Large intestine (tissue), 12 donors: ENCODE measurements at places on chromosomes 6 and 20.
A peak's percentile ranks its signal among the peaks of the same experiment; 100 is the strongest.

DNA sequence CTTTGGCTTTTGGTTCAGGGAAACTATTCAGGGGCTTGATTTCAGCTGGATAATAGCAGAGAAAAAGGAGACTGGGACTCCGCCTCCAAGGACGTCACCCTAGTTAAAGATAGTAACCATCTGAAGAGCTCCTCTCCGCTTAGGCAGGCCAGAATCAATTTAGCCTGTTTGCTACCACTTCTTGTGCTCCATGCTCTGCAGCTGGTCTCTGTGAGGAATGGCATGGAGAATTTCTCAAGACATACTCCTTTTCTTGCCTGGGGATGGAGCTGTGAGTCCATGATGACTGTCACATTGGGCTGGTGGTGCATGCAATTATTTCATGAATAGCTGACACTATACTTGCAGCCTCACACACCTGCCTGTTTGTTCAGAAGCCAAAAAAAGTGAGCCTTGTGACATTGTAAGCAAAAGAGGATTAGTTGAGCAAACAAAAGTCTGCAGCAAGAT, 61.4 kb downstream of the TXLNB start:
- no peak overlapping the region for H3K4me3 ChIP-seq
- no peaks in the 10 kb centered on the region for H3K36me3 ChIP-seq
- no peaks in the 10 kb centered on the region for H3K27me3 ChIP-seq

- peak overlapping the region; percentile 52 for H3K4me3 ChIP-seq
- peaks cover 28% of the 10 kb centered on the region for H3K36me3 ChIP-seq
- no peaks in the 10 kb centered on the region for H3K27me3 ChIP-seq
- peaks cover 22% of the 10 kb centered on the region for H3K4me1 ChIP-seq
- peak overlapping the region; percentile 82 for H3K27ac ChIP-seq
Measured at GRCh38 chr6:106085692-106085983, 498 bp upstream of the PRDM1 start.

DNA sequence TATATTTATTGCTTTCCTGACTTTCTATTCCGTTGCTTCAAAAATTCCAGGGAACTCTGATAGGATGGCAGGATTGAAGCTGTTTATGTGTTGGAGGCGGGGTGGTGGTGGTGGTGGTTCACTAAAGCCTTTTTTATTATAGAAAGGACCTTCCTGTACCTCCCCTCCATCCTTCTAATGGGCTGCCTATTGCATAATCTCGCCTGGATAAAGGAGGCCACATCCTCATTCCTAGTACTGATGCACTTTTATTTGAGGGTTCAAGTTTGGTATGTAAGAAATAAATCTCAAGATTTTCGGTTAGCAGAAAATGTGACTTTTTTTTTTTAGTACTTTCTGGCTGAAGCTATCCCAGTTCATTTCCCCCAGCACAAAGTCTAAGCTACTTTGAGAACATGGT, 18.7 kb upstream of the CTAGE9 start:
- peaks cover 9% of the 10 kb centered on the region for H3K36me3 ChIP-seq
- no peaks in the 10 kb centered on the region for H3K27me3 ChIP-seq
- H3K4me1 ChIP-seq = no peaks in the 10 kb centered on the region
- DNase-seq = no peak

DNA sequence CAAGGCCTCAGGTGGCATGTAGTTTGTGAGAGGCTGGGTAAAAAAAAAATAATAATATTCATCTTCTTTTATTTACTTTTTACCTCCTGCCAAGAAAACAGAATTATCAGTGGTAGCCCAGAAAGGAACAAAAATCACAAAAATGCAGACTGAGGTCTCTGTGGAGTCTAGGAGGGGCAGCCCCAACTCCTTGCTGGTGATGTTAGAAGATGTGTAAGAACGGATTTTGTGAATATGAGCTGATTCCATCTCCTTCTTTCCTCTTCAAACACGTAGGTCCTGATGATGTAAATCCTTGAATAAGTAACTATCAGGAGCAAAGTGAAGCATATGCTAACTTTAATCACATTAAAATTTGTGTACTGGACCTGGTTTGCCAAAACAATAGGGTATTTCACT, 226.8 kb downstream of the EYA4 start:
- no peak for DNase-seq
- H3K27ac ChIP-seq = no peak overlapping the region
- no peaks in the 10 kb centered on the region for H3K4me1 ChIP-seq
- H3K4me3 ChIP-seq = no peak overlapping the region
- no peaks in the 10 kb centered on the region for H3K36me3 ChIP-seq
